A549 treated with CpdA at 1 μM for 4 hours (cell line): ENCODE measurements at places on chromosomes 4 and X. TPM values are rescaled to one million over a fixed set of nuclear protein-coding genes. Genes with fewer than 3 reads are reported as not detected.

The IL2RG gene
- total RNA-seq: 0.08 to 0.31 TPM (median 0.13 TPM) in 4 of 5 replicates, not detected in the other

The SMARCA5 gene
- 18.4 to 28.7 TPM (median 21.5 TPM) in 5 replicates for total RNA-seq

The AADAT gene
- total RNA-seq: 7.6 to 10.0 TPM (median 8.7 TPM) in 5 replicates

The SPANXA1 gene
- total RNA-seq: 0.21 to 0.27 TPM (median 0.21 TPM) in 3 of 5 replicates, not detected in the others

The MTMR8 gene
- total RNA-seq: 0.31 to 0.79 TPM (median 0.46 TPM) in 5 replicates

The MAGEH1 gene
- total RNA-seq: 6.7 to 7.6 TPM (median 6.9 TPM) in 5 replicates

The SGMS2 gene
- 14.6 to 22.7 TPM (median 19.9 TPM) in 5 replicates for total RNA-seq

The MAGEC2 gene
- total RNA-seq: not detected in 5 replicates

The RPS6KA6 gene
- total RNA-seq: 4.3 to 7.4 TPM (median 5.9 TPM) in 5 replicates

The EGF gene
- total RNA-seq: 0.13 to 1.9 TPM (median 0.42 TPM) in 5 replicates

The PLP1 gene
- total RNA-seq: not detected in 5 replicates

The NUP54 gene
- total RNA-seq: 24.9 to 43.7 TPM (median 26.4 TPM) in 5 replicates

The SRPX2 gene
- total RNA-seq: 2.2 to 3.1 TPM (median 3.0 TPM) in 5 replicates

The PTPN13 gene
- 3.8 to 5.6 TPM (median 4.9 TPM) in 5 replicates for total RNA-seq

The VBP1 gene
- total RNA-seq: 50.8 to 68.4 TPM (median 52.3 TPM) in 5 replicates

The ANXA5 gene
- total RNA-seq: 477 to 534 TPM (median 491 TPM) in 5 replicates

The UGT2B17 gene
- not detected in 5 replicates for total RNA-seq

The BMX gene
- not detected in 5 replicates for total RNA-seq

The POU3F4 gene
- not detected in 5 replicates for total RNA-seq

The WDR19 gene
- total RNA-seq: 7.5 to 11.3 TPM (median 10.1 TPM) in 5 replicates

The RAP1GDS1 gene
- 21.1 to 27.4 TPM (median 25.4 TPM) in 5 replicates for total RNA-seq

The SYNPO2 gene
- 1.1 to 1.8 TPM (median 1.5 TPM) in 5 replicates for total RNA-seq

The PCDH18 gene
- 0.02 TPM in 1 of 5 replicates, not detected in the others for total RNA-seq

The FAM47A gene
- total RNA-seq: not detected in 5 replicates

The EFNB1 gene
- 7.0 to 9.7 TPM (median 8.8 TPM) in 5 replicates for total RNA-seq

The GUCY1A1 gene
- not detected in 5 replicates for total RNA-seq

The RNF113A gene
- total RNA-seq: 28.5 to 33.0 TPM (median 29.6 TPM) in 5 replicates

The TEX13D gene
- not detected in 5 replicates for total RNA-seq
